ENCODE measurements at places on chromosomes 6 and 20.

GRCh38 chr6:98828941-98829411 is 5.4 kb upstream of the POU3F2 start:
- no peak for DNase-seq

DNA sequence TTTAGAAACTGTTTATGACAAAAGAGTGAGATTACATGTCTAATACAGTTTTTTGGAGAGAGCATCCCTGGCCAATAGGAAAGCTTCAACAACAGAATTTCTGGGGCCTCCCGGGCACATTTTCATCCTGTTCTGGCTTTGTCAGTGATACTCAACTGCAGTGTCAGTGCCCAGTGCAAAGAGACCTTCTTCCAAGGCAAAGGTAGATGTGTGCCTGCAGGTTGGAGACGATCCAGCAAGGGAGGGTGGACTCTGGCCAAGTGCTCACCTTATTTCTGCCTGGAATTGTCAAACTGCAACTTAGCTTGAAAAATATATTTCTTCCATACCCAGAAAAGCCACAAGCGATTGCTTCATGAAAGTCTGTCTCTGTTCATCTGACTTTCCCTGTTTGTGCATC is 211.6 kb upstream of the SNX9 start:
- no peak for DNase-seq

- no peak for DNase-seq
Measured at GRCh38 chr20:17538517-17539170, 7.5 kb upstream of the BFSP1 start.

GRCh38 chr6:10386756-10387654 is 27.9 kb downstream of the TFAP2A start:
- DNase-seq = no peak

DNA sequence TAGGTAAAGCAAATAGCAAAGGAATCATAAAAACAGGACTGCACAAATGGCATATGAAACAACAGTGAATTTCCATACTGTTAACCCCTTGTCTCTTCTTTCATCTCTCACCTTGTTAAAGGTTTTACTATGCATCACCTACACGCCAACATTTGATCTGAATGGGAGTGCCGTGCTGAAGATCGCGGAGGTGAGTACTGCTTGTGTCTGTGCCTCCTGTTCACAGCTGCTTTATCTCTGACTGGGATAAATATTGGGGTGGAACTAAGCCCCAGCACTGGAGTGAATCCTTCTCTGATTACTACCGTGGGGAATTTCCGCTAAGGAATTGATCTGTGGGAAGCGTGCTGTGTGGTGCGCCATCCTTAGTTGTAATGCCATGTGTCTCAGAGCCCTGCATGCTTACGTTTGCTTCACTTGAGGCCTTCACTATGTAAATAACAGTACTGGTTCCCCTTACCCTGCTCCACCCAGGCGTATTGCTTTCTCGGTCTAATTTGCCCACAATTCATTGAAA is 11.4 kb upstream of the PBOV1 start:
- no peak for DNase-seq

DNA sequence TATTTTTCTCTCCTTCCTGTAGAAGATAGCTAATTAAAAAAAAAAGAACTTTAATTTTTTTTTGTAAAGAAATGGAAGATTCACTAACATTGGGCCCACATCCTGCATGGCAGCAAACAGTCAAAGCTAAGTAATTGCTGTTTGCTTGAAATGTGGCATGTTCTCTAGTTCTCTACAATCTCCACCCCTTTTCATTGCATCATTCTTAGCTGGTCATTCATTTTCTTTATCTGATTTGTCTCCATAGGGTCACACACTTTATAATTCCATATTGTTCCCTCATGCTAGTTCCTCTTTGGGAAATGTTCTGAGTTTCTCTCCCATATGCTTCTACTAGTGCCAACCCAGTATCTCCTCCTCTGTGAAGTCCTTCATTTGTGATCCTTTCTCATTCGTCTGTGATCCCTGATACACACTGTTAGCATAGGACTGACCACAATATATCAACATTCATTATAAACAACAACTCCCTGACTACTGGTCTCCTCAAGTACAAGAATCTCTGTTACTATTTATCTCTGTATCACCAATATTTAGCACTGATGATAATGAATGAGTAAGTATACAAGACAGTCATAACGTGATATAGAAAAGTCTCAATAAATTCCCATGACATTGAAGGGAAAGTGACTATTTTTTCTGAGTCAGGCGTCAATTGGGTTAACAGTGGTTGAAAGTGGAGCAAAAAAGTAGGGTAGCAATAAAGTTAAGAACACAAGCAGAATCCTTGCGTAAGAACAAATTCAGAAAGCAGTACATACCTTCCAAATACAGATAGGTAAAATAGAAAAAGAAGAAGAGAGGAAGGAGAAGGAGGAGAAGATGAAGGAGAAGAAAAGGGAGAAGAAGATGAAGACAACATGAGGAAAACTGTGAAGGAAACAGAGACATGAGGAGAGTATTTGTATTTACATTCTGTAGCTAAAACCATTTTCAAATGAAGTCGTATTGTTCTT is 33.2 kb upstream of the MYB start:
- DNase-seq = no peak

DNA sequence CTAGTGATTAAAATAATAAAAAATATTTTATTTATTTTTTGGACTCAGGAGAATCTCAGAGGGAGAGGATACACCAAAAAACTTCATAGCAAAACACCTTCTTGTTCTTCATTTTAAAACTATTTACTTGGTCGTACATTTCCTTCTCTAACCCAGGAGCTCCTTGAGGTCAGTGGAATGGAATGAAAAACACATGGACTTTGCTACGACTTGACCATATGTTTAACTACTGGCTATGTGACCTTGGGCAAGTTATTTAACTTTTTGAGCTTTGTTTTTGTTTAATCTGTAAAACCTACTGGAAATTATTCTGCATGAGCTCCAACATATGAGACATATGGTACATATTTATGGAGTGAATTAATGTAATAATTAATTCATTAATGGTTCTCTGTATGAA is 1005.5 kb upstream of the CITED2 start:
- DNase-seq = no peak

GRCh38 chr6:27286141-27286540 is 25.9 kb downstream of the POM121L2 start:
- no peak for DNase-seq

- DNase-seq = no peak
Measured at GRCh38 chr20:24662322-24662721, 192.9 kb downstream of the SYNDIG1 start.
